CD4-positive, alpha-beta T cell treated with Interleukin-17A for 1 hour (primary cell): ENCODE measurements at places on chromosomes 5 and 9.

DNA sequence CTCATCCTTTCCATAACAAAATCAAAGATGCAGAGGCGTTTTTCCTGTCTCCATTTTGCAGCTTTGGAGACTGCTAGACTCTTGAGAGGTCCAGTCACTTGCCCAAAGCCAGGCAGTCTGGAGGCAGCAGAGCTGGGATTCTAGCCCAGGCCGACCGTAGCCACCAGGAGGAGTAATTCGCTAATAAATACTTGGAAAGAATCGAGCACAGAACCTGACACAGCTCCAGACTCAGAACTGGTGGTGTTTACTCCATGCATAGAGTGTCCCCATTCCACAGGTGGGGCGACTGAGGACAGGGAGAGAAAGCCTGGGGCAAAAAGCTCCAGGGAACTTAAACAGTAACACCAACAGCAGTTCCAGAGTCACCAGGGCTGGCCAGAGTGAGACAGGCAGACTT is 10.7 kb upstream of the CERCAM start:
- DNase-seq: no peak

DNA sequence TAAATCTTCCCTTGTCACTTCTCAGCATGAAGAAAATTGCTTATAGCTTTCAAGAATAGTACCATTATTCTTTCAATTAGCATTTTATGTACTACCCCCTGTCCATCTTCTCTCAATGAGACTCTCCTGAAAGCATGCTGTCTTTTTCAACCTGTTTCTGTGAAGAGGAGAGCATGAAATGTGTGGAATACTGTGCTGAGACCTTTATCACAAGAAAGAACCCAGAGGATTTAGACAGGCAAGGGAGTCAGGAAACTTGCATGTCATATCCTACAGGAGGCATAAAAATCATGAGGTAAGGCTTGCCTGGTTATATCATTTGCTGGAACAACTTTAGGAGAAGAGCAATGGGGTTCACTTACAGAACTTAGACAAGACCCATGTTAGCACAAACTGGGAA is 56.7 kb upstream of the LPAR1 start:
- DNase-seq: no peak

GRCh38 chr9:28941856-28942255 is 1368.6 kb upstream of the C9orf72 start:
- no peak for DNase-seq

DNA sequence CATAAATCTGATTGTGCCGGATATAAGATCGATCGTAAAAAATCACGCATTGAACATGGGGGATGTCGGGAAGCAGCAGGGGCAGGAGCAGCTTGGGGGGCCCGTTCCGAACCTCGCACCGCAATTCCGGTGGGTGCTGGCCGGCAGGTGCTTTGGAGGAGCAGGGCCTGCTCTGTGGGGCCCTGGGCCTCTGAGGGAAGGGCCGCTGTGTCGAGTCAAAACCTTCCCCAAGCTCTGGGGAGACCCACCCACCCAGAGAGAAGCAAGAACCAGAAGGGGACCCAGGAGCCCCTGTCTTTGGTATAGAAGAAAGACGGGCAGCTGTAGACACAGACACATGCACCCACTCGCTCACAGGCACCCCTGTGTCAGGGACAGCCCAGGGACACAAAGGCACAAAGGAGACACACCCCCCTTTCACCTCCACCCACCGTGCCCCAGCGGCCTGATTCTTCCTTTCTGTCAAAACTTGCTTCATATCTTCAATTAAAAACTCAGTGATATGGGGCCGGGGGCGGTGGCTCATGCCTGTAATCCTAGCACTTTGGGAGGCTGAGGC is 49.4 kb upstream of the ZBTB43 start:
- DNase-seq: no peak

- DNase-seq: peak; percentile 7
These were observed 95.8 kb upstream of the NR4A3 start for GRCh38 chr9:99725852-99726251.

DNA sequence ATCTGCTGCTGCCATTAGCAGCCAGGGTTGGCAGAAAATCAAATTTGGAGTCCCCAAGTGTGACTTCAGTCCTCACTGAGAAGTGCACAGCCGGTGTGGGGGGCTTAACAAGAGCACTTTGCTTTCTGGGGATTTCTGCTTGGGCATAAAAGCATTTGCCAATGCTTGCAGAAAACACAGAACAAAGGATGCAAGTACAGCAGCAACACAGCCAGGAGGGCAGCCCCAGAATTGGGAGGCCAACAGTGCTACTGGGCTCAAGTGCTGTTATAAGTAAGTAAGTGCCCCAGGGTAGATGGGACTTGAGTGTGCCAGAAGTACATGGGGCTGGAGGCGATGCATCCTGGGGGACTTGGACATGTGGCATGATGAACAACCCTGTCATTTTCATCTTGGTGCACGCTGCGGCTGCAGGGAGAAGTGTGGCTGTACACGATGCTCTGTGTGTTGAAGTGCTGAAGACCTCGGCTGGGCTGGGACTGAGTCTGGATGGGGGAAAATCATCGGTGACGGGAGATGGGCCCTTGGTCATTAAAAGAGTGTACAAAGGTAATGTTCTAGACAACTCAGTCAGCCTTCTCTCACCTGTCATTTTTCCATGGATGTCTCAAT is 73.3 kb downstream of the GOLPH3 start:
- DNase-seq: no peak

DNA sequence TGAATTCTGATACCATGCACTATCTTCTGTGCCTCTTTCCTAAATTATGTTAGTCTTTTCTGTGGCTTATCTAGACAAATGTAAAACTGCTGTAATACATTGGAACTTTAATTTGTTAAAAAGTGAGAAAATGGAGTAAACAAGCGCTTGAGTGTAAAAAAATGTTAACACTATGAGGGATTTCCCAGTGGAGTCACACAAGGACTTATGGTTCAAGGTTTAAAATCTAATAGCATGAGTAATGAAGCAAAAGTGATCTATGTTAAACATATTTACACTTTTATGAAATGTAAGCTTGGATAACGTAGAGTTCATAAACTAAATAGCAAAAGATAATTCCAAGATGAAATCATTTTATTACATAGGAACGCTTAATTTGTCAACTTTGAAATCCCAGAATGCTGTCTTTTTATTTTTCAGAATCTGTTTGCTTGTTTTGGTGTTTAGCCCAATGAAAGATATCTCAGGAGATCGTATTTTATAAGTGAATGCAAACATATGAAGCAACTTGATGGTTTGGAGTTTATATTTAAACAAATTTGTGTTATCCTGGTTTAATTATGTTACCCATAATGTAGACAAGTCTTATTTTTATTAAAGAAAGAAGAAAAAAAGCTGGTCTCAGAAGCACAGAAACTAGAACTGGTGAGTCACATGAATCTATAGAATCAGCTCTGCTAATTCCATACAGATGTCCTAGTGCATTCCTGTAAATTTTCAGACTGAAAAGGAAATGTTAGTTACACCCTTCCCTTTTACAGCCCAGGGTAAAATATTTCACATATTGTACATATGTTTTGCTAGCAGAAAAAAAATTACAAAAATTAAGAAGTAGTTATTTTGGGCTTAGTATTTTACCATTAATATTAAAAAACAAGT is 34.2 kb upstream of the FBN2 start:
- DNase-seq: no peak

DNA sequence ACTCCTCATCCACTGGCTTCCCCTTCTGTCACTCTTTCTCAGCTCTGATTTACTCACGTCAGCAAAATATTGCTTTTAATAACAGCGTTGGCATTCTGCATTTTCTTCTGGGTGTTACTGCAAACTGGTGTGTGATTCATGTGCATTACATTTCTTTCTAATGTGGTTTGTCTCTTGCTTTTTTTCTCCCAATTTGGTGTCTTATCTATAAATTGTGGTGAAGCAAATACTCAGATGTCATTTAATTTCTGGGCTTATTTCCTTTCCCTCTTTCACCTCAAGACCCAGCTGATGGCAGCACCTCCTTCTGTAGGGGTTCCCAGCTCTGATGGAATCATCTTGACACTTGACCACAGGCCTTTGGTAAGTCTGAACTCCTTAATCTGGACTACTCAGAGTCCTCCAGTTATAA is 180.7 kb upstream of the ZNF618 start:
- DNase-seq: peak; percentile 10

GRCh38 chr9:86077276-86077675 is 22.1 kb downstream of the GOLM1 start:
- no peak for DNase-seq

DNA sequence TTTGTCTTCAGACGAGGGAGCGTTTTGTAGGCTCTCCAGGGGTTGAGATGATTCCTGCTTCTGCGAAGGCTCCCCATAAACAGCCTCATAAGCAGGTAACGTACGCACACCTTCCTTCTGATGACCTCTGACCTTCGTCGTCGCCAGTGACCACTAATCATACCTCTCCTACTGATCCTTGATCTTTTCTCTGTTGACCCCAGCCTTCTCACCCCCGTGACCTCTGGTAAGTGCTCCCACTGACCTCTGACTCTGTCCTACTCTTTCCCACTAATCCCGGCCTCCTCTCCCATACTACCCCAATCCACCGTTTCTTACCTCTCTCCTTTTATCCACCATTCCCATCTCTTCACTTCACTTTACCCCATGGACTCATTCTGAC is 345 bp downstream of the DNAI1 start:
- no peak for DNase-seq

- DNase-seq: no peak
These were observed 350.1 kb upstream of the IRX2 start for GRCh38 chr5:3101561-3101960.

DNA sequence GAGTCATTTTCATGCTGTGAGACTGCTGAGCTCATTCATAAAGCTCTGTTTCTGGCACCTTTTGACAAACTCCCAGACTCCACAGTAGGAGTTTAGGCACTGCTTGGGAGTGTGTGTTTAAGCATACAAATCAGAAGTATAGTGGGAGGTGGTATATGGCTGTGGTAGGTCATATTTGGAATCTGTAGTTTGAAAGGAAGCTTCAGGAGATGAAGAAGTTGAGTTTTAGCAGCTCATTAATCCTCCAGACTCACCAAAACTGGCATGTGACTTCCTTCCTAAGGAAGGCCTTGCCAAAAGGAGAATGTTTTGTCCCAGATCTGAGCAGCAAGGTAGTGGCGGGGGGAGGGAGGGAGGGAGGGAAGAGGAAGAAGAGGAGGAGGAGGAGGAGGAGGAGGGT is 52.8 kb downstream of the SAXO1 start:
- DNase-seq: no peak

- DNase-seq: no peak
These were observed 266.4 kb upstream of the TARS1 start for GRCh38 chr5:33174383-33174782.

DNA sequence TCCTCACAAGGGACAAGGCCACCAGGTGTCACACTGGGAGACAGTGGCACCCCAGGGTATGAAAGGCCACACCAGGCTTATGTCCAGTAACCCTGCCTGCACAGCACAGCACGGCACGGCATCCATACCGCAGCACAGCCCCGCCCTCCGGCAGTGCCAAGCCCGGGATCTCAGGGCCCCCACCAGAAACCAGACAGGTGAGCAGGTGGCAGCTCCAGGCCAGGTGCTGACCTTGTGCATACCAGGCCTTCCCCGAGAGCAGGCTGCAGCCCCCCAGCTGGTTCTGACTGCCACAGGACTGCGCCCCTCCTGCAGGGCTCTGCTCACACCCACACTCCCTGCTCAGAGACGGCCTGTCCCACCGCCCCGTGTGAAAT is 56.5 kb downstream of the ADAMTS2 start:
- no peak for DNase-seq

DNA sequence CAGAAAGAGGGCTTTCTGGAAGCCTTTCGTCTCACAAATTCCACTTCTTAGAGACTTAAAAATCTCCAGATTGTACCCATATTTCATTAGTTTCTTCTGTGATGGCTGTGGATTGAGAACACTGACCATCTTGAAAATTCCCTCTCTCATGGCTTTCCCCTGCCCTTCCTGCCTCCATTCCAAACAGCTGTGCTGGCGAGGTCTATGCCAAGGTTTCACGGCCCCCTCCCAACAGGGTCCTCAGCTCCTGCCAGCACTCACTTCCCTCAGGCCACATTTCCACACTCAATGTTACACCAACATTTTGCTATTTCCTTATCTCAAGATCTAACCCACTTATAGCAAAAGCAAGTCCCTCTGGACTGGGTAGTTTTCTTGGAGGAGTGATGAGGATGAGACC is 40.3 kb upstream of the EQTN start:
- no peak for DNase-seq

GRCh38 chr9:86093788-86094555 is 5.4 kb downstream of the GOLM1 start:
- DNase-seq: no peak
